GM23338 (cell line): ENCODE measurements at places on chromosomes 4 and X.

DNA sequence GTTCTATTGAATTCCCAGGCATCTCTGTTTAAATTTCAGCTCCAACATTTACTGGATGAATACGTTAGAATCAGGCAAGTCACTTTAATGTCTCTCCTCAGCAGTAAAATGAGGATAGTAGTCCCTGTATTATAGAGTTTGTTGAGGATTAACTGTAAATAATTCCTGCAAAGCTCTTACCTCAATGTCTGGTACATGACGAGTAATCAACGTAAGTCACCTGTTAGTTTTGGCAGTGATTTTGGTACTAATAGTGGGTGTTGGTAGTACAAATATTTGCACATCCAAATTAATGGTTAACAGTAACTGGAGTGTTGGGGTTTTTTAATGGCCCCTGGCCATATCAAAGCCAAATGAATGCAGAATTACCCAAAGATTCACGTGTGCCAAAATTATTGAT lies 189.8 kb upstream of the GALNT7 start:
- H3K36me3 ChIP-seq: no peaks in the 10 kb centered on the region
- H3K4me3 ChIP-seq: no peak overlapping the region
- DNase-seq: no peak
- no peak overlapping the region for H3K27ac ChIP-seq
- peaks cover 2% of the 10 kb centered on the region; the same call in 1 of the 2 replicates for H3K4me1 ChIP-seq

- H3K27ac ChIP-seq: no peak overlapping the region
- H3K4me1 ChIP-seq: no peaks in the 10 kb centered on the region
- H3K27me3 ChIP-seq: no peaks in the 10 kb centered on the region
- no peak overlapping the region for H3K4me3 ChIP-seq
Observed at GRCh38 chr4:54050214-54050904, 14.0 kb downstream of the CHIC2 start.

DNA sequence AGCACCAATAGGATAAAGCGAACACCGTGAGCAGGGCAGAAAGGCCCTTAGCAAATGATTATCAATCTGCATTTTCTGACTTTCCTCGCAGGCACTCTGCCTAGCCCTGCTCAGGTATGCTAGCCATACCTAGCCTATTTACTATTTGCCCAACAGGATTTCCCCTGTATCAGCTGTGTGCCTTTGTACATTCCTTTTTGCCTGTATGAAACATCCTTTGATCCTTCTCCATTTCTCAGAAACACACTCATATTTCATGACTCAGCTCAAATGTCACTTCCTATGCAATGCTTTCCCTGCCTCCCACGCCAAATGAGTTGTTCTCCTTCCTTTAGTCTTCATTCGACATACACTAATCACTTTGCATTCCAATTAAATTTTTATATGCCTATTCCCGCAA lies 37.2 kb downstream of the PCDH7 start:
- no peaks in the 10 kb centered on the region for H3K27me3 ChIP-seq
- no peaks in the 10 kb centered on the region for H3K4me1 ChIP-seq
- H3K4me3 ChIP-seq: no peak overlapping the region
- H3K36me3 ChIP-seq: no peaks in the 10 kb centered on the region
- no peak overlapping the region for H3K27ac ChIP-seq
- DNase-seq: no peak

DNA sequence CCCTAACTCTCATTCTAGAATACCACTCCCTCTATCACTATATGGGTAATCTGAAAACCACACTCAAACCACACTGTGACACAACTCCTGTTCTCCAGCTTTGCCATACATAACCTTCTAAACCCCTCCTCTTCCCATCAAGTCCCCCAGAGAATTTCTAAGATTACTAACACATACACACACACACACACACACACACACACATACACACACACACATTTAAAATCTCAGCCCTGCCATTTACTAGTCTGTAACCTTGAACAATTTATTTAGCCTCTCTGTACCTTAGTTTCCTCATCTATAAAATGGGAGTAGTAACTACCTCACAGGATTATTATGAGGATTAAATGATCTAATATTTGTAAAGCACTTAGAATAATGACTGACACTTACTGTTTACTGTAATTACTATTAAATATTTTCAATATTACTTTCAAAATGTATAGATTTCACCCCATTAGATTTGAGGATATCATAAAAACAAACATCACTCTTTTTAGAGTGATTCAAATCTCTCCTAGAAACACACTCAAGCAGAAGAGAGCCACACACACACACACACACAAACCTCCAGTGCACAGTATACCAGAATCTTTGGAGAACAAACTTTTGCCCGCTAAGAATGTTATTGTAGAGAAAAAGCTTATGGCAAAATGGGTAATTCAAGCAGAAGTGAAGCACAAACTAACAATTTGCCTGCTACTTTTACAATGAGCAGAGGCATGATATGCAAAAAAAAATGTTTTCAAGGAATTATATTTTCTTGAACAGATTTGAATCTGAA lies 3.8 kb downstream of the ANKRD50 start:
- H3K27me3 ChIP-seq: no peaks in the 10 kb centered on the region
- peaks cover 31% of the 10 kb centered on the region for H3K4me1 ChIP-seq
- DNase-seq: no peak
- H3K27ac ChIP-seq: no peak overlapping the region

DNA sequence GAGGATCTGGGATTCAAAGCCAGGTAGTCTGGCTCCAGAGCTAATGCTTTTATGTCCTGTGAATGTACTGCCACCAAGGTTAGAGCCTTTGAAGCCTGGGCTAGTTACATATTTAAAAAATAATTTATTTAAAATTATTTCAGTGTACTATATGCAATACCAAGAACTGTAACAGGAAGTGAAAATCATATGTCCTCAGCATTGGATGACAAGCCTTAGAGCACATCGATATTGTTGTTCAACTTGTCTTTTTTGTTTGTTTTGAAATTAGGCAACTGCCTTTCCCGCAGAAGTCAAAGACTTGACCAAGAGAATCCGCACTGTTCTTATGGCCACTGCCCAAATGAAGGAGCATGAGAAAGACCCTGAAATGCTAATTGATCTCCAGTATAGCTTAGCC lies 73.1 kb upstream of the IL13RA1 start:
- no peaks in the 10 kb centered on the region for H3K4me1 ChIP-seq
- H3K36me3 ChIP-seq: no peaks in the 10 kb centered on the region
- DNase-seq: no peak

- no peaks in the 10 kb centered on the region for H3K36me3 ChIP-seq
- peaks cover 42% of the 10 kb centered on the region for H3K4me1 ChIP-seq
- peak overlapping the region; percentile 99 for H3K27ac ChIP-seq
- peak overlapping the region; percentile 47 for H3K4me3 ChIP-seq
Observed at GRCh38 chrX:149829751-149830191, 48.0 kb downstream of the MAGEA9 start.

- DNase-seq: no peak
- no peaks in the 10 kb centered on the region for H3K27me3 ChIP-seq
- no peak overlapping the region for H3K4me3 ChIP-seq
- H3K4me1 ChIP-seq: no peaks in the 10 kb centered on the region
- peaks cover 29% of the 10 kb centered on the region for H3K36me3 ChIP-seq
- H3K27ac ChIP-seq: peak overlapping the region; percentile 18; the same call in 1 of the 2 replicates
Observed at GRCh38 chr4:48899950-48900349, 6.6 kb downstream of the OCIAD2 start.
